ENCODE measurements at places on chromosomes 3 and 15. TPM values are rescaled to one million over a fixed set of nuclear protein-coding genes. Genes with fewer than 3 reads are reported as not detected.

GRCh38 chr3:3200632-3201212 is 21.2 kb upstream of the CRBN start:
- DNase-seq, result peak; percentile 50

Gene TMEM45A
- 0.65 TPM for total RNA-seq

Gene CHRNA5
- 14.3 TPM for total RNA-seq

- peak; percentile 1 for DNase-seq
Measured at GRCh38 chr3:58351920-58352319, 19.2 kb downstream of the PXK start.

- DNase-seq, result peak; percentile 91
Measured at GRCh38 chr3:42490243-42490642, 12.2 kb upstream of the VIPR1 start.

Gene NMNAT3
- 0.46 TPM for total RNA-seq

Gene SLC49A4
- total RNA-seq, result 13.8 TPM

- DNase-seq, result no peak
Measured at GRCh38 chr3:157353652-157354051, 83.0 kb upstream of the PTX3 start.

DNA sequence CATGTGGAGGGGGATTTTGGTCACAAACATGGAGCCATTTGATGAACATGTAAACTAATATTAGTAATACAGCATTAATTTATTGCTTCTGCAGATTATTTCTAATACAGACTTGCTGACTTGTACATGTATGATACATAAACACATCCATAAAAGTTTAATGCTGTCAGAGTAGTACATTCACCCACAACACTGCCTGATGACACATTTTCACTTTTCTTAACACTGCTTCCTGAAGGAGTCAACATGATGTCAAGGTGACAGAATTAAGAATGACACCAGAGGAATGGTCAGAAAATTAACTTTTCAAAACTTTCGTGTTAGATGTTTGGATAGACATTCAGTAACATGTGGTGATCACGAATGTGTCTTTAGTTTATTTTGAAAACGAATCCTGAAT is 199.4 kb downstream of the SATB1 start:
- no peak for DNase-seq

- DNase-seq, result no peak
Measured at GRCh38 chr3:160001850-160002623, 13.4 kb downstream of the IL12A start.

GRCh38 chr3:167361306-167361705 is 18.8 kb downstream of the ZBBX start:
- DNase-seq, result no peak

DNA sequence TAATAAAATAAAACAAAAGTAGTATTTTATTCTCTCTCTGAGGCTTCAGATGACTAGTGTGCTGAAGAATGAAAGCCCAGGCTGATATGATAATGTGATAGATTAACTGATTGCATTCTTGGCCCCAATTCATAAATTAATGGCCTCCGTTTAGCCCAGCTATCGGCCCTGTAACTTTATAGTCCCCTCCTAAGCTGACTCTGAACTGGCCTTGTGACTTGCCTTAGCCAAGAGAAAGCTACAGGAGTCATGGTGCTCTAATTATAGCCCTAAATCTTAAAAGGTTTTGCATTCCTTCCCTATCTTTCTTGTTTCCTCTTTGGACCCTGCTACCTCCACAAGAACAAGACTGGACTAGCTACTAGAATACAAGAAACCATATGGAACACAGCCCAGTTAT is 123.2 kb upstream of the EPHA3 start:
- no peak for DNase-seq

DNA sequence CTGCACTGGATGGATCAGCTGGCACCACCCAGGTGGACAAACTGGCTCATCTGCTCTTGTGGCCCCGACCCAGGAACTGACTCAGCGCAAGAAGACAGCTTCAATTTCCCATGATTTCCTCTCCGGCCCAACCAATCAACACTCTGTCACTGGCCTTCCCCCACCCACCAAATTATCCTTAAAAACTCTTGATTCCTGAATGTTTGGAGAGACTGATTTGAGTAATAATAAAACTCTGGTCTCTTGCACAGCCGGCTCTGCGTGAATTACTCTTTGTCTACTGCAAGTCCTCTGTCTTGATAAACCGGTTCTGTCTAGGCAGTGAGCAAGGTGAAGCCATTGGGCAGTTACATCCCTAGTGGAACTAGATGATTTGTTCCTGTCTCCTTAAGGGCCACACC is 16.1 kb downstream of the BDH1 start:
- peak; percentile 86 for DNase-seq

Gene NR1I2
- 0.08 TPM for total RNA-seq

DNA sequence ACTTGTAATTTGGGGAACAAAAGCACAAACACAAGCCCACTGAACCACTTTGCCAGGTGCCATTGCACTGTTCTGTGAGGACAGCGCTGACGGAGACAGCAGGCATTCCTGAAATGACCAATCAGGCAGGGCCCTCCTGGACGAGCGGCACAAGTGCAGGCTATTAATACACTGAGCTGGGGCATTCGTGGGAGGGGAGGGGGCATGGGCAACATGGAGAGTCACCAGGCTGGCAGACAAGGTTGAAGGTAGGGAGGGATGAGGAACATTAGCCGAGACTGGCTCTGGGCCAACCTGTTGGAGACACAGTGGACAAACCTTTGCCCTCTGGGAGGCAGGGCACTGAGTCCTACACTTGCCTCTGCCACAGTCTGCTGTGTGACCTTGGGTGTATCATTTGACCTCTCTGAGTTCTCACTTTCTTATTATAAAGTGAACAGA is 45.6 kb downstream of the NOX5 start:
- peak; percentile 11 for DNase-seq

Gene ADGRG7
- 0.08 TPM for total RNA-seq

- no peak for DNase-seq
Measured at GRCh38 chr3:129280183-129280582, 1.5 kb downstream of the HMCES start.

- no peak for DNase-seq
Measured at GRCh38 chr15:52150871-52151270, 38.3 kb upstream of the BCL2L10 start.

Gene RAB6B
- total RNA-seq, result not detected

All from HT-29 (cell line).